ENCODE measurements at places on chromosomes 2 and 18. TPM values are rescaled to one million over a fixed set of nuclear protein-coding genes. Genes with fewer than 3 reads are reported as not detected.

- DNase-seq: no peak
Measured at GRCh38 chr2:235990344-235990743, 177.8 kb downstream of the GBX2 start.

DNA sequence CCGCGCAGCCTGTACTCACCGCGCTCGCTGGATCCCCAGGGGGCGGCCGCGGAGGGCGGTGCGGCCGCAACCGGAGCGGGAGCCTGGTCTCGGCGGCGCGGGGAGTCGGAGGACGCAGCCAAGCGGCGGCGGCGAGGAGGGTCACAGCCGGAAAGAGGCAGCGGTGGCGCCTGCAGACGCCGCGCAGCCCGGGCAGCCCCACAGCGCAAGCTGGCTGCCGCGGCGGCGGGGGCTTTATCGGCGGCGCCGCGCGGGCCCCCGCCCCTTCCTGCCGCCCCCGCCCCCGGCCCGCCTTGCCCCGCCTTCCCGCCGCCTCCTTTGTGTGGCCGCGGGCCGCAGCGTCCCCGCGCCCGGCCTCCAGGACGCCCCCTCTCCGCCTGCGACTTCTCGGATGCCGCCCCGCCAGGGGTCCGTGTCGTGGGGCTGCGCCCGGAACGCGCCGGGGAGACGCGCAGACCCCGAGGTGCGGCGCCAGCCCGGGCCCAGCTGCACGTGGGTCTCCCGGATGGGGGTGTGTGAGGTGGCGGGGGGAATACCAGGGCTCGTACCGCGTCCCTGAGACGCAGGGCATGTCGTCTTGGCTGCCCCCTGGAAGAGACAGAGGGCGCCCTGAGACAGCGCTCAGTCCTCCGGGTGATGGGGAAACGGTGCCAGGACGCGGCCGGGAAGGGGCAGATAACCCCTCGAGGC, at the start of gene SERPINE2:
TSS of gene SERPINE2 (minus strand) at position 207 of the 690 bp plus-strand sequence. CDS start 37,386 bp downstream, outside the sequence.
- peak; percentile 61 for DNase-seq

GRCh38 chr2:178804791-178805190, 2.4 kb downstream of the TTN start:
- no peak for DNase-seq

The RNF152 gene
- polyA plus RNA-seq: 11.1 TPM

GRCh38 chr2:3960106-3960505, 256.7 kb downstream of the DCDC2C start:
- no peak for DNase-seq

- no peak for DNase-seq
Measured at GRCh38 chr2:145068509-145068908, 548.6 kb upstream of the ZEB2 start.

DNA sequence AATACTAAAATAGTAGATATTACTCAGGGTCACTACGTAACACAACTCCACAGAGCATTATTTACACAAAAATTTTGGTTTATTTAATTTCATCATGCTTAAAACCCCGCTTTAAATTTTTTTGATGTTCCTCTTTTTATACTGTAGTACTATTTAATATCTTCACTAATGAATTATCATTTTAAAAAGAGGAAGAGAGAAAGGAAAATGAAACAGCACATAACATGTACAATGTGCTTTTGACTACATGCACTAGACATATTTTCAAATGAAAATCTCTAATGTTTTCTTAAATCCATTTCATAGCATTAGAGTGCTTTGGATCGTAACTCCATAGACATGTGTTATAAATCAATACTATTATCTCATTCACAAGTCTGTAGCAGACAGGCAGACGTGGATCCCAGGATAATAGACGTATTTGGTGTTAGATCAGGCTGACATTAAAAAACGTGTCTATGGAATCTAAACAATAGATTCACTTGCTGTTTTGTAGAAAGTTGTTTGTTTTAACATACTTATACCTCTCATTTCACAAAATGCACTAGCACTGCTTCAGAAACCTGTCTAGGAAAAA, 897.0 kb downstream of the CPS1 start:
- no peak for DNase-seq

The REG3G gene
- not detected for polyA plus RNA-seq

DNA sequence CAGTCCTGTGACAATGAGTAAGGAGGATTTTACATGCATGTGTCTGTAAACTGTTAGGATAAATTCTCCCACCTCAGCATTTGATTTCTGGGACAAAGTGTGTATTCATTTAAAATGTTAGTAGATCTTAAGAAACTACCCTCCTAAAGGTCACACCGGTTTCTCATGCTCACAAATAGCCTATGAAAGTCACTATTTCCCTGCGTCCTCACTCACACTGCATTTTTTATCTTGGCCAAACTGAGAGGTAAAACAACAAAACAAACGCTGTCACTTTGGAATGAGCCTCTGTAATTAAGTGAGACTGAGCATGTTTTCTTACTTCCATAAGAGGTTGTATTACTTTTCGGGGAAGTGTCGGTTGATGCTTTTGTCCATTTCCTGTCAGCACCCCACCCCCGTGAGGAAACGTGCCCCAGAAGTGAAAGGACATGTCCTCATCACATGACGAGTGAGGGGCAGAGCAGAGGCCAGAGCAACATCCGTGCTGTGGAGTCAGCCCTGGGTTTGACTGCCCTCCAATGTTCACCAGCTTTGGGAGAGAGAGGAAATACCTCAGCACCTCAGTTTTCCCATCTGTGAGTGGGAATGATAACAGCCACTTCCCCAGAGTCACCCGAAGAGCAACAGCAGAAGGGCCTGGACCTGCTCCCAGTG, 3.1 kb downstream of the GYPC start:
- no peak for DNase-seq

DNA sequence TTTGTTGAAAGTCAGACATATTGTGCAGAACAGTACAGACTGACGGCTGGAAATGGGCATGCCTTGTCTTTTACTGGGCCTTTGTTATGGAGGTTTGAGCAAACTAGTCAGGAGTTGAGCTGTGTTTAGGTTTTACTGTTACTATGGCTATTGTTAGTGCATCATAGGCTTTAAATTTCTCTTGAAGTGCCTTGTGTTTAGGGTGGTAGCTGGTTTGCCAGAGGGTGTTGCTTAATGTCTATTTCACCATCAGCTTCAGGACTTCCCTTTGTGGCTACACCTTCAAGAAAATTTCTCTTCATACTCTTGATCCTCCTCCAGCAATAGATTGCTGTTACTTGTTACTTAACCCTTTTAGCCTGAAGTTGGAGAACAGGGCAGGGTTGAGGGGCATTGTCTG, 104.6 kb downstream of the CAPN13 start:
- no peak for DNase-seq

GRCh38 chr2:52510432-52510831, 1257.2 kb upstream of the CHAC2 start:
- no peak for DNase-seq

GRCh38 chr2:210667711-210668110, 111.3 kb downstream of the CPS1 start:
- no peak for DNase-seq

- no peak for DNase-seq
Measured at GRCh38 chr2:98829581-98830270, 98.8 kb upstream of the MGAT4A start.

- DNase-seq: no peak
Measured at GRCh38 chr2:227461811-227462461, 10.0 kb upstream of the AGFG1 start.

The TMEFF2 gene
- 6.9 TPM for polyA plus RNA-seq

The C2orf15 gene
- polyA plus RNA-seq: 10.6 TPM

- no peak for DNase-seq
Measured at GRCh38 chr2:15251753-15252152, 309.4 kb downstream of the NBAS start.

All from left renal cortex interstitium (tissue), 4 donors.